NT2/D1 (cell line): ENCODE measurements at places on chromosomes 3 and 15.

DNA sequence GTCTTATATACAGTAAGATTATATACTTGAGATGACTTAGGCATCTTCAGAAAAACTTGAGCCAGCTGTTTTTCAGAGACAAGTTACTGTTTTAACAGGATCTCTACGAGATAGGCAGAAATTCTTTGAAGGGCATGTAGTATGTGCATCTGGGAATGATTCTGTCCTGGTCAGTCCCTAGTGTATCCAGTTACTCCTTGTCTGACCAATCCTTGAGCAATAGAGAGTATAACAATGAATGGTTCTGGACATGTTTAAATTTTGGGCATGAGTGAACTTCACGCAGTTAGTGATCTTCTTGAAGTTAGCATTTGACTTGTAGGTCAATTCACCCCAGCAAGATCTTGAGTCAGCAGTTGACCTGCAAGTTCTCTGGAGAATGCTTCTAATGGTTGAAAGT is 24.7 kb upstream of the HHLA2 start:
- DNase-seq = no peak

DNA sequence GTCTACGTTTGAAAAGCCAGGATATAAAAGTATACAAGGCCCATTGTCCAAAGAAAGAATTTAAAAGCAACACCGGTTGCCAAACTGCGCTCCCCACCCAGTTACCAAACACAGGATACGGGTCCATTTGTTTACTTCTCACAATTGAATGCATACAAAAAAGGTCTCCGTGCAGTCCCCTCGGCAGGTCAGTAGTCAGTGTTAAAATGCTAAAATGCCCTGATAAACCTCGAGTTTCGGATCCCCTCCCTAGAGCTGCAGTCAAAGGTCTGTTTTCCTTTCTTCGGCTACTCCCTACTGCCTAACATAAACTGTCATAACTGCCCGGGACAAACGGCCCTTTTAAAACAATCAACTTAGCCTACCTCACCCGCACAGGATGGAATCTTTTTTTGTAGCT is 534.6 kb downstream of the FOXP1 start:
- no peak for DNase-seq

DNA sequence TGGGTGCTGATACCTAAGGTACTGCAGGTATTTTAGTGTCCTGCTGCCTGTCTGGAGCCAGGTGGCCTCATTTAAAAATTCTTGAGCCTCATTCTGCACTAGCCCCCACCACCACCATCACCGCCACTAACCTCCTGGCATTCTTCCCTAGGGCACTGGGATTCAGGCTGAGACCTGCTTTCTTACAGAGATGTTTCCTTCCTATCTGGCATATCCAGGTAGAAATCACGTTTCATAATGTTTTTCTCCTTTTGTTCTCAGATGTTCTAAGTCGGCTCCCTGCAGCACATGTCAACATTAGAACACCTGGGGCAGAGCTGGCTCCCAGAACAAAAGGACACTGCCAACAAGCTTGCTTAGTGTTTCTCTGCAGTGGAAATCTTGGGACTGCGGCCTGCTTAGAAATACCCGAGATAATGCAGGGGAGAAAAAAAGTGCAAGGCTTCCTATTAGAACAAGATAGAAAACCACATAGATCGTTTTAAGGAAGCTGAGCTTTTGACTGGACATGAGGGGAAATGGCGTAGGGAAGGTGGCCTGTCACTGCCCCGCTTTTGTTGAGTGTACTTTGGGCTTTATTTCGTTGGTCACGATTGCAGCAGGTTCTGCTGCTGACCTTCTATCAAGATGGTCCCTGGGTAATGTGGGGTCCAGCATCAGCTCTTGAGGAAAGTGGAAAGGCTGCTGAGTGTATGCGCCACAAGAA is 59.6 kb upstream of the PPARG start:
- DNase-seq = no peak

- DNase-seq = no peak
Measured at GRCh38 chr15:44188795-44189194, 6.3 kb downstream of the FRMD5 start.

DNA sequence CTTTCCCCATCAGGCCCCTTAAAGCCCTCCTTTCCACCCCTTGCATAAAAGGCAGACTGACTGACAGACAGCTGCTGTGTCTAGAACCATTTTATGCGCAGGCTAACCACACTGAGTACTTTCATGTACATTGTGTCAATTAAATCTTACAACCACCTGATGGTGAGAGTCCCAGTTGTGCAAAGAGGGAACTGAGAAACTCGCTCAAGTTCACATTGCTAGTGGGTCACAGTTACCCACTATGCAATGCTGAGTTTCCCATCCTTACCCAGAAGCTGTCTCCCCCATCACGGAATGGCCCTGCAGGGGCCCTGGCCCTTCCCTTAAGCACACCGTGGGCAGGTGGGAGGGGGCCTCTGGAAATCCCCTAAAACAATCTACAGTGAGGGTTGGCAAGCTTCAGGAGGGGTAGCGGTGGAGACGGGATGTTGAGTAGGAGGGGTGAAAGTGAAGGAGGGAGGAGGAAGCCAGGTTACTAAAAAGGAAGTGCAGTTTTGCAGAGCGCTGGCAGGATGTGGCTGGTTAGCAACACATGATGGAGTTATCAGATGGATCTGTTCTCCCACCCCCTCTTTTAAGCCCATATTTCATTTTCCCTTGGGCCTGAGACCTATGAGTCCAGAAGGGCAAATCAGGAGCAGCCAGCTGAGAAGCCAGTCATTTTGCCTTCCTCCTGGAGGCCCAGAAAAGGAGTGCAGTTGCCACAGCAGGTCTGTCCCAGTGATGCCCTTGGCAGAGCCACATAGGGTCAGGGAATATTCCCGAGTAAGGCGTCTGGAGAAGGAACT is 30.0 kb downstream of the STARD5 start:
- DNase-seq = no peak

DNA sequence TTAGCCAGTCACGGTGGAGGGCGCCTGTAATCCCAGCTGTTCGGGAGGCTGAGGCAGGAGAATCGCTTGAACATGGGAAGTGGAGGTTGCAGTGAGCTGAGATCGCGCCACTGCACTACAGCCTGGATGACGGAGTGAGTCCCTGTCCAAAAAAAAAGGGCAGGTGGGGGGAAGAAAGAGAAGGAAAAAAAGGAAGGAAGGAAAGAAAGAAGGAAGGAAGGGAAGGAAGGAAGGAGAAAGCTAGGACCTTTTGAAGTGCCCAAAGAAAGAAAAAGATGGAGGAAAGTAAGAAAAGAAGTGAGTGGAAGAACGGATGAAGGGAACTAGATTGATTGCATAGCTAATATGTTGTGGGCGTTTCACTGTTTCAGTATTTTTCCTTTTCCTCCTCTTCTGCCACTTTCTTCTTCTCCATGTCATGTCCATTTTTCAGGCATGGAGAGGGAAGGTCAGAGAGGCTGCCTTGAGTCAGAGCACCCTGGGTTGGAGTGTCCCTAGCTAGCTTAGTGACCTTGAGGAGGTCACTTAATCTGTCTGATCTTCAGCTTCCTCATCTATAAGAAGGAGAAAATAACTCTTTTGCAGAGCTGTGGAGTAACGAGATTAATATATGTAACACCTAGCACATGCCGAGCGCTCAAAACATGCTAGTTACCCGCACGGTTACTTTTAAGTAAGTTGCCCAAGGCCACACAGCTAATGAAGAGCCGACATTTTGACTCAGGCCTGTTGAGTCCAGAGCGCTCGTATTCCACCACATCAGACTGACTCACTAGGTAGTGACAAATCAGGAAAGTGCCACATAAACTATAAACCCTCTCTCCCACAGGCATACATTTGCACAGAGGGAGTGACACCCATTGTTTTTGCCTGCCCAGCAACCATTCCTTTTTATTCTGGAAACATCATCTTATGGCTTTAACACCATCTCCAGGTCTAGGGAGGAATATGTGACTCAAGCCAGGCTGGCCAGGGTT is 42.2 kb downstream of the BHLHE40 start:
- DNase-seq = no peak

DNA sequence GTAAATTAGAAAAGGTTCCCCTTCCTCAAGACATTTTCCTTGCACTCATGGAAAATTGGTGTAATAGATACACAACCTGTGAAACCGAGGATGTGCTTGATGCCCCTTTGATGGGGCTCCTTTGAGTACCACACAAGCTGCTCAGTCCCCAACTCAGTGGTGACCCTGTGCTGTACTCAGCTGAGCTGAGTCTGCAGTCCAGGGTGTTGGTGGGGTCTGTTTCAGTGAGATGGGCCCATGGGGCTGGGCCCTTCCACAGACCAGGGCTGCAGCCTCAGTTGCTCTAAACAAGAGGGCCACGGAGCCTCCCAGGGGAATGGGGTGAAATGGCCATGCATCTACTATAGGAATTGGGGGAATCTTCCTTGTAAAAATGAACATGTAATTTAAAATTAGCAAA is 39.3 kb downstream of the KY start:
- no peak for DNase-seq

GRCh38 chr15:79516155-79516554 is 84.0 kb downstream of the MINAR1 start:
- no peak for DNase-seq

- no peak for DNase-seq
Measured at GRCh38 chr3:99639579-99639978, 1.2 kb downstream of the COL8A1 start.

GRCh38 chr3:2599471-2599870 is 500.8 kb downstream of the CNTN4 start:
- DNase-seq = no peak

DNA sequence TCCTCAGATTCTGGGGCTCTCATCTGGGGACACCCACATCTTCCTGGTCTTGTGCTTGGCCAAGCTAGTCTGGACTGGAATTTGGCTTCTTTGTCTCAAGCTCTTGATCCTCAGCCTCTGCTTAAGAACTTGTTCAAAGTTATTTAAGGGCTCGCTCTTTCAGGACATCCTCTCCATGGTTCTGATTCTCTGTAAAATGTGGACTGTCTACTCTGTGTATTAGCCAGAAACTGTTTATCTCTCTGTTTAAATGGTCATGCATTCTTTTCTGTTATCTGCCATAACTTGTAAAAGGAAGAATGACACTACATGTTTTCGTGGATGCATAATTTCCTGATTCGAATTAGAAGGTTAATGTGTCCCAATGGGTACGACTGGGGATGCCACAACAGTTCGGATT is 79.4 kb downstream of the COL6A5 start:
- DNase-seq = no peak

DNA sequence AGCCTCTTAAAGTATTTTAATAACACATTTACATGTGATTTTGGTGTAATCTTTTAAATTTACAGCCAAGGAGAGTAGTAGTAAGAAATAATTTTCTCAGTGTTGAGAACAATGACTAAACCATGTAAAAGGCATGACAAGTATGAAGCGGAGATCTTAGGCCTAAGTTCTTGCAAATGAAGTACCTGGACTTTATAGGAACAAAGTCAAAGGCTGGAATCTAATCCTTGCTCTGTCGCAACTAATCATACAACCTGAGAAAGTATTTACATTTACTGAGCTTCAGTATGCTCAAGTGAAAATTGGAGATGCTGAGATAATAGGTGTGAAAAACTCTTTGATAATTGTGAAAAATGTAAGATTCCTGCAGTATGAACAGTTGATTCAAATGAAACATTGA is 86.4 kb upstream of the VGLL3 start:
- no peak for DNase-seq

DNA sequence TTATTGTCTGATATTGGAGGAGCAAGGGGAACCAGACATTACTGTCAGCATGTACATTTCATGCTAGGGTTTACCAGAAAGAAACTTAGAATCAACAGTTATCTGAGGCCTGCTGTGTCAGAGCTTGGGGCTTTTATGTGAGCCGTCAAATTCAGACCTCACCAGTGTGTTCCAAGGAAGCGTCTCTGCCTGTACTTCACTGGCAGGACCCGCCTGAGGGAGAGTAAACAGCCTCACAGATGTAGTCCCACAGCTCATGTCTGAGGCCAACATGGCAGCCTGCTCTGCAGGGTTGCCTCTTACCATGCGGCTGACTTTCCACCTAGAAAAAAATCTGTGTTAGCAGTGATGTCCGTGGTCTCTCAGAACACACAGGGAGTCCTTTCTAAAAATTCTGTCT is 74.3 kb downstream of the GHSR start:
- DNase-seq = no peak

GRCh38 chr3:59249698-59250361 is 200.0 kb upstream of the CFAP20DC start:
- DNase-seq = no peak

- no peak for DNase-seq
Measured at GRCh38 chr3:32017286-32017685, 35.7 kb downstream of the ZNF860 start.

DNA sequence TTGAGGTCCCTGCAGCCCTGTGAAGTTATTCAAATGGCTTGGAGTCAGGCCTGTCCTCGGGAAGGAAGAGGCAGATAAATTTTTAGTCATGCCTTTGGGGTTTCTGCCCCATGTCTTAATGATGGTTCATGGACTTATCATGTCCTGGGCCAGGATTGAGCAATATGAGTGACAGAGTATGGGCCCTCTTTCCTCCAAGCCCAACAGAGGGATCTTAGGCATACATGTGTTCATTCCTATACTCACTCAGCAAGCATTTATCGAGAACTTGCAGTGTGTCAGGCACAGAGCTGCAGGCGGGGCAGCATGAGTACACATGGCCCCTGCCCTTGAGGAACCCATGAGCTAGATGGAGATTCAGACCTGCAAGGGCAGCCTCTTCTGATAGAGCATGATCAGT is 6.2 kb downstream of the ESYT3 start:
- no peak for DNase-seq

GRCh38 chr3:129047553-129047839 is 13.1 kb upstream of the GP9 start:
- no peak for DNase-seq

- DNase-seq = no peak
Measured at GRCh38 chr3:133381346-133382109, 18.3 kb upstream of the BFSP2 start.

DNA sequence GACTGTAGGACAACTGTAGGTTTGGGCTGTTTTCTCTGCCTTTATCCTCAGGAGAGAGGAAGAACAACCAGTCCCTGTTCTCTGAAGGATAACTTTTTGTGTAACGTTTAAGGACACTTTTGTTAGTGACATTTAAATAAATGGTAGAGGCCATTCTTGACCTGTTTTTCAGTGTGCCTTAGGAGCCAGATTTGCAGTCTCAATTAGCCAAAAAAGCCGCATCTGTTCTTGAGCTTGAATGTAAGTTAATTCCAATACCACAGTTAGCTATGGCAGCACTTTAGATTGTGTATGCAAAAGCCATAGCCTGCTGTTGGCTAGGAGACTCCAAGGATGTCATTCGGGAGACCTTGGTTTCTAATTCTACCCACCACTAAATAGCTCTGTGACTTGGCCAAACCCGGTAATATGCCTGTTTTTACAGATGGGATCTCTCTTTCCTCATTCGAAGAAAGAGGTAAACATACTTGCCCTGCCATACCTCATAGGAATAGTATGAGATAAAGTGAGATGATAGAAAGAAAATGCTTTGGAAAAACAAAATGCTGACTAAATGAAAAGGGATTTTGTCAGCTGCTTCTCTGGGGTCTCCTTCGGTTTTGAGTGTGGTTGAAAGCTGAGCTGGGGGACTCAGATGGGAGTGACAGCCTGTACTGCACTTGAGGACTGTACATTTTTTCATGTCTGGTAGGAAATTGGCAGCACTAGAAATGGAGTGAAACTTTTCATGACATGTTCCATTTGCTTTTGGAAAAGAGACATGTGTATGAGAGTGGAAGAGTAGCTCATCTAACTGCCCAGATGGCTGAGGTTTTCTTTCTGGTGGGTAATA is 57.3 kb upstream of the ROPN1 start:
- no peak for DNase-seq

- no peak for DNase-seq
Measured at GRCh38 chr3:140753865-140754754, 76.2 kb downstream of the TRIM42 start.
